ENCODE measurements at places on chromosomes 5 and 9. TPM values are rescaled to one million over a fixed set of nuclear protein-coding genes. Genes with fewer than 3 reads are reported as not detected.

- peak; percentile 65 for DNase-seq
Measured at GRCh38 chr9:77457916-77458592, 190.1 kb downstream of the GNA14 start.

- DNase-seq = no peak
Measured at GRCh38 chr5:77280036-77280435, 69.6 kb downstream of the PDE8B start.

DNA sequence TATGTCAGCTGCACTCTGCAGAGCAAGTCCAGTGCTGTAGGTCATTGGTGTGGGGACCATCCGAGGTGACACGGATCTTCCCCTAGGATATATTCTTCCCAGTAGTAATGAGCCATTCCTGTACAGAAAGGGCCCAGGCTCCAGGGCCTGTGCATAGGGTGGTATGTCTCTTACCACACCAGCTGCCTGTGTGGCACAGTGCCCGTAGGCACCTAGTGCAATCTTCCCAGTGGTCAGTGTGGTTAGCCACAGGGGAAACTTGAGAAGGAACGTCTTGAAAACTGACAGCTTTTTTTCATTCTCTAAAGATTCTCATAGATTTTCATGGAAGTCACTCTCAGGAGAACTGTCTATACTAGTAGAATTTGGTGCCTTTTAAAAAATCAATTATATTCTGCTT is 39.8 kb downstream of the CYSTM1 start:
- DNase-seq = no peak

DNA sequence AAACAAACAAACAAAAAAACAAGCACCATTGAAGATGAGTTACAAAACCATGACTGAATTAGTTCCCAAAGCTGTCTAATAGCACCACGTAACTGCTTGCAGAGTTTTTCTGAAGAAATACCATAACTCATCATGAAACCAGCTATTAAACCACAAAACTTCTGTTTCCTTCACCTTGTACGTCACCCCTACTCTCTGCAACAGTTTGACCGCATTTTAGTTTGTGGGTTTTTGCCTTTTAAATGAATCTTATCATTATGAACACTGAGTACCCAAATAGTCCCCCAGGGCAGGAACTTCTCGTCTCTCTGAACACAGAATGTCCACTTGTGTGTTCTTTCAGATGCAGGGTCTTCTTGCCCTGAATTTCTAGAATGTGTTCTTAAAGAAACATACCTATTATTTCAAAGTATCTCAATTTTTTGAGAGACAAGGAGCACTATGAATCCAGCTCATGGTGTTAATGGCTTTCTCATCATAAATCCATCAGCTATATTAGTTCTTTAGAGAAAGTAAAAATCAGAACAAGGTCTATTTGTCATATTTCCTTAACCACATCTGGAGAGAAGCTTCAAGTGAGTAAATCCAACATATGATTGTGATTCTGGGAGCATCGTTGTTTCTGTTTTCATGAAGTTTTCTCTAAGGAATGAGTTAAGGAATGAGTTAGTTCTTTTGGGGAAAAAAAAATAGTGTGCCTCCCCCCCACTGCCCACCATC is 210.6 kb downstream of the AUH start:
- no peak for DNase-seq

- DNase-seq = no peak
Measured at GRCh38 chr5:91139572-91140200, 243.4 kb downstream of the ARRDC3 start.

GRCh38 chr5:178527458-178528307 is 62.5 kb downstream of the COL23A1 start:
- no peak for DNase-seq

DNA sequence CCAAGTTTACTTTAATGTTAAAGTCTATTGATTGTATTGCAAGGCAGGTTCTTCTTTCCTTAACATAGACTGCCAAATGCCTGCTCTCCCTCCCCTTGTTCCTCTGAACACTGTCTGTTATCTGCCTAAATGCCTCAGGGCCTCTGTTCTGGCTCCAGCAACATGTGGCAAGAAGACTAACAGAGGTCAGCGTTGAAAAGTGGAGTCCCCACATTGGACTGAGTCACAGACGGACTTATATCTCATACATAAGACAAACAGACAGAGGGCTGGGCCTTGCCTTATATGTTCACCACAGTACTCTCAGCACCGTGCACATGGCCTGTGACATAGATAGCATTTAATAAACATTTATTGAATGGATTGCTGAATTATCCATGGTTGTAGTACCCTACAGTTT is 91.4 kb downstream of the TSSK1B start:
- no peak for DNase-seq

DNA sequence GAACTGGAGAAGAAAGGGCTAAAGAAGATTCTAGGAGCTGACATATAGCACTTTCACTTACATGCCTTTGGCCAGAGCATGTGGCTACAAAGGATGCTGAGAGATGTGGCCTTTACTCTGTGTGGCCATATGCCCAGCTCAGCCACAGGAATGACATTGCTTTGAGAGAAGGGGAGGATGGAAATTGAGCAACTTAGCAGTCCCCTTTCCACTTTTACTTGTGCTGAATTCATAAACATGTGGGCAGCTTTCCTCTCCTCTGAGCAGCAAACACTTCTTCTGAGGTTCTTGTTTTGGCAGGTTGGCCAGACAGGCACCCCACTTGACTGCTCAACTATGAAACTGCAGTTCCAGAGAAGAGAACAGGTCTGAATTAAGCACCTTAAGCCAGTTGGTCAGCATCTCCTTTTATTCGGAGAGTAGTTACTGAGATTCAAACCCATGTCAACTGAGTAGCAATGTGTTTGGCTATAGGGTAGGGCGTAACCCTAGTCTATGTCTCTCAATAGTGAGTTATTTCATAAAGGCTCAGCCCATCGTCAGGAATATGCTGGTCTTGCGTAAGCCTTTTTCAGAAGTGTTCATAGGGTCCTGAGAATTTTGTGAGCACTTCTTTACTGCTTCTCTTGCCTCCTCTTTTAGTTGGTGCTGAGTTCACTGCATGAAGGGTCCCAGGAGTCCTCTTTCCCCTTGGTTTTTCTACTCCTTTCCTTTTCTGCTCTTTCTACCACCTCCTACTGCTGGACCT is 134.5 kb downstream of the PALM2AKAP2 start:
- no peak for DNase-seq

GRCh38 chr5:173094012-173094661 is 38.0 kb downstream of the CREBRF start:
- no peak for DNase-seq

DNA sequence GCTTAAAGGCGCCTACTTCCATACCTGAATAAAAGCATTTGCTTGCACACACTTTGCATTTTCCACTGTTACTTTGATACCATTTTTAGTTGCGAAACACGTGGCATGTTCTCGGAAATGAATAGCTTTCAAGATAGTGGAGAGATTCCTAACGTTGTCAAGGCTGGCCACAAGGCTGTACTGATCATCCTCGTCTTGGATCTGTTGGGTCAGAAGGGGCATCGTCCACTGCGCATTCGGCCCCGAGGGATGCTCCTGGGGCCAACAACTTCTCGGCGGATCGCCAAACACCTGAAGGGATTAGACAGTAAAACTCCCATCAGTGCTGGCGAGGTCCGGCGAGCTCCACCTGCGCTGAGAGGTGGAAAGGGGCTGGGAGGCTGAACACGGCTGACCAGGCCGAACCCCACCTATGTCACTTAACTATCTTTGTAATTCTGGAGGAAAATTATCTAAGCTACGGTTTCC is 599 bp downstream of the RAD1 start:
- DNase-seq = peak; percentile 75

DNA sequence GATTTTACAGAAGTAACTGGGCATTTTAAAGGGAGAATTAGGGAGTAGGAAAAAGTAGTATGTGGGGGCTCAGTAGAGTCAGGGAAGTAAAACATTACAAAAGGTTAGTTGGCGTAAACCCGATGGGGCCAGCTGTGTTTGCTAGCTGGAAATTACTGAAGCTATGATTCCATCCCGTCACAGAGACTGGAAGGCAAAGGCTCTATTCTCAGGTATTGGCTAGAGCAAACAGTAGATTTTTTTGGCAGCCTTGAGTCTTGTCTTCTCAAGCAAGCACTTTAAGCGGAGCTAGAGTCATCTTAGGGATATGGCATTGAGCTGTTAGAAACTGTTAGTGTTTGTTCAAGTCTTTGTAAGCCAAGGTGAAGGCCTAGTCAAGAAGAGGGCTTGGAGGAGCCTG is 121.5 kb downstream of the PAM start:
- DNase-seq = no peak

GRCh38 chr5:57538341-57538955 is 55.8 kb upstream of the ACTBL2 start:
- DNase-seq = no peak

DNA sequence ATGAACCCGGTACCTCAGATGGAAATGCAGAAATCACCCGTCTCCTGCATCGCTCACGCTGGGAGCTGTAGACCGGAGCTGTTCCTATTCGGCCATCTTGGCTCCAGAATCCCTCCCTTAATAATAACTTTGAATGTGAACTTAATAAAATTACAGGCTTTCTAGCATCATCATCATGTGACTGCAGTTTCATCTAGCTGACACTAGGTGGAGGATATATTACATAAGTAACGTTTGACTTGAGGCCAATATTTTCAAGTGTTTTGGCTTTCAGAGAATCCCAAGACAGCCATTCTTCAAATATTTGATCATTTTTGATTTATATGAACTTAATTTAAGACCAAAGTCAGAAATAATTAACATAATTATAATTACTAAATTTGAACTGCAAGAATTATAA is 474.9 kb upstream of the CDH10 start:
- peak; percentile 14 for DNase-seq

DNA sequence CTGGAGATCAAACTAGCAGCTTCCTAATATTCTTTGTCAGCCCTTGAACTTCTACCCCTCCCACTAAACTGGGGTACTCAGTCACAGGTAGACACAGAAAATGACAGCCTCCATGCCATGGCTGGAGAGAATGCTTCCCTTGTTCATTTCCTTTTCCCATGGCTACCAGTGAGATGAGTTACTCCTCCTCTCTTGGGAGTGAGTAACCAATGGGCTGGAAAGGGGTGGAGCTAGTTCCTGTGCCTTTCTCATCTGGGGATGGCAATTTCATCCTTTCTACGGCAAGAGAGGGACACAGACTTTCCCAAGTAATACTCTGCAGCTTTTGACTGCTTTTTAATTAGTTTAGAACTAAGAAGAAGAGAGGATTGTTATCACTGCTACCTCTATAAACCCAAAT is 1045.6 kb upstream of the WWC1 start:
- no peak for DNase-seq

GRCh38 chr5:65625743-65626142 is 916 bp downstream of the SHLD3 start:
- peak; percentile 31 for DNase-seq

GRCh38 chr5:112219000-112219399 is 200.1 kb downstream of the EPB41L4A start:
- no peak for DNase-seq

DNA sequence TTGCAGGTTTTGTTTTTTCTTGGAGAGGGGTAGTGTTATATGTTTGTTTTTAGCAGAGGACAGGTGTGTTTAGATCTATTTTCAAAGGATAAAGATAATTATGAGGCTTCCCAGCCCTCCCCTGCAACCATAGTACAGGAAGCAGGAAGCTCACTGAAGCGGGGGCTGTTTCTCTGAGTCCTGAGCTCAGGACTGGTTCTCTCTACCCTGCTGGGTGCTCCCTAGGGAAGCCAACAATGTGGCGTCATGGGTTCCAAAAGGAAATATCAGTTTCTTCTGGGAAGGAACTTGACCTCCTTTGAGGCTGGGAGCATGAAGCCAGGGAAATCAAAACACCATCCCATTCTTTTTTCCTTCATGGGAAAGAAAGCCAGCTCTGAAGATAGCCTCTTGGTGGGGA is 62.2 kb downstream of the RAD23B start:
- no peak for DNase-seq

DNA sequence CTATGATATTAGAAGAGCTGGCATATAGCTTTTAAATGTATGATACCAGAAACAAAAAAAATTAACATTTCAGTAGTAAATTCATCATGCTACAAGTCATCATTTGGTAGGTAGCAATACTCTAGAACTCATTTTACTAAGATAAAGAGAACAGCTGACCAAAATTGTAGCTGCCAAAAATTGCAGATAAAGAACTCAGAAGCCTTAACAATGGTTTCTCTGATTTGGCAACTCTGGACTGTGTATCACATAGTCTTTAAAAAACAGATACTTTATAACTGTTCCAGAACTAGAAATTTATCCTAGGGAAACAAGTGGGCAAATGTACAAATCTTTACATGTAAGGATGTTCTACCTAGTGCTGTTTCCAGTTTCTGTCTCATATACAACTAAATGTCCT is 33.9 kb downstream of the ZFR start:
- DNase-seq = no peak

GRCh38 chr5:90356622-90357021 is 52.9 kb downstream of the CETN3 start:
- no peak for DNase-seq

GRCh38 chr9:128568470-128569078 is 16.2 kb downstream of the SPTAN1 start:
- no peak for DNase-seq

- DNase-seq = no peak
Measured at GRCh38 chr5:86970361-86970760, 297.3 kb upstream of the RASA1 start.

GRCh38 chr9:95497772-95498171 is 19.0 kb downstream of the PTCH1 start:
- no peak for DNase-seq

- no peak for DNase-seq
Measured at GRCh38 chr9:12849486-12850003, 74.7 kb downstream of the LURAP1L start.

- no peak for DNase-seq
Measured at GRCh38 chr9:11338130-11338529, 725.3 kb upstream of the PTPRD start.

Gene CCNO
- polyA plus RNA-seq = 1.9 TPM

Gene MEF2C
- 25.1 TPM for polyA plus RNA-seq

Gene FOXI1
- polyA plus RNA-seq = not detected

Gene FBLL1
- not detected for polyA plus RNA-seq

Gene LMAN2
- polyA plus RNA-seq = 196 TPM

Gene FUT7
- polyA plus RNA-seq = not detected

Gene ANKRD20A1
- polyA plus RNA-seq = 2.5 TPM

Gene SPATA6L
- polyA plus RNA-seq = 0.31 TPM

Gene TNFSF15
- polyA plus RNA-seq = not detected

Gene CTNNAL1
- polyA plus RNA-seq = 42.3 TPM

Gene CKMT2
- polyA plus RNA-seq = not detected

Gene CXCL14
- not detected for polyA plus RNA-seq

Gene CRB2
- polyA plus RNA-seq = 0.43 TPM

Gene LCN6
- polyA plus RNA-seq = 2.2 TPM

Gene SURF4
- 116 TPM for polyA plus RNA-seq

Gene DAB2IP
- polyA plus RNA-seq = not detected

Gene FOXD4L4
- polyA plus RNA-seq = not detected

Gene INSL6
- polyA plus RNA-seq = not detected

Gene NUDT12
- 12.2 TPM for polyA plus RNA-seq

Gene RALGDS
- 43.3 TPM for polyA plus RNA-seq

Gene ECM2
- polyA plus RNA-seq = not detected

Gene PLAC8L1
- not detected for polyA plus RNA-seq

Gene TMOD1
- 15.5 TPM for polyA plus RNA-seq

Gene ACOT12
- polyA plus RNA-seq = not detected

Gene ANKRD34B
- polyA plus RNA-seq = not detected
